ENCODE measurements at places on chromosomes 5 and 9. TPM values are rescaled to one million over a fixed set of nuclear protein-coding genes. Genes with fewer than 3 reads are reported as not detected.

- no peaks in the 10 kb centered on the region for H3K4me1 ChIP-seq
- no peaks in the 10 kb centered on the region for H3K36me3 ChIP-seq
- no peak for DNase-seq
- no peak overlapping the region for H3K27ac ChIP-seq
- H3K4me3 ChIP-seq = no peak overlapping the region
Observed at GRCh38 chr9:74810200-74810599, 77.5 kb downstream of the TRPM6 start.

GRCh38 chr9:113011911-113012381 is at the start of gene ZNF883:
Gene ZNF883 (minus strand): TSS chr9:113012192.
- peaks cover 11% of the 10 kb centered on the region for H3K4me1 ChIP-seq
- no peak for DNase-seq
- peaks cover 13% of the 10 kb centered on the region for H3K36me3 ChIP-seq
- H3K27ac ChIP-seq = peak within 1 kb of the TSS; percentile 51
- H3K27me3 ChIP-seq = no peaks in the 10 kb centered on the region
- peak within 1 kb of the TSS; percentile 86 for H3K4me3 ChIP-seq

GRCh38 chr9:122075135-122076030 is 17.7 kb downstream of the TTLL11 start:
- peaks cover 41% of the 10 kb centered on the region for H3K4me1 ChIP-seq
- DNase-seq = no peak
- peak overlapping the region; percentile 87 for H3K27ac ChIP-seq
- no peak overlapping the region for H3K4me3 ChIP-seq
- peaks cover 11% of the 10 kb centered on the region for H3K36me3 ChIP-seq

DNA sequence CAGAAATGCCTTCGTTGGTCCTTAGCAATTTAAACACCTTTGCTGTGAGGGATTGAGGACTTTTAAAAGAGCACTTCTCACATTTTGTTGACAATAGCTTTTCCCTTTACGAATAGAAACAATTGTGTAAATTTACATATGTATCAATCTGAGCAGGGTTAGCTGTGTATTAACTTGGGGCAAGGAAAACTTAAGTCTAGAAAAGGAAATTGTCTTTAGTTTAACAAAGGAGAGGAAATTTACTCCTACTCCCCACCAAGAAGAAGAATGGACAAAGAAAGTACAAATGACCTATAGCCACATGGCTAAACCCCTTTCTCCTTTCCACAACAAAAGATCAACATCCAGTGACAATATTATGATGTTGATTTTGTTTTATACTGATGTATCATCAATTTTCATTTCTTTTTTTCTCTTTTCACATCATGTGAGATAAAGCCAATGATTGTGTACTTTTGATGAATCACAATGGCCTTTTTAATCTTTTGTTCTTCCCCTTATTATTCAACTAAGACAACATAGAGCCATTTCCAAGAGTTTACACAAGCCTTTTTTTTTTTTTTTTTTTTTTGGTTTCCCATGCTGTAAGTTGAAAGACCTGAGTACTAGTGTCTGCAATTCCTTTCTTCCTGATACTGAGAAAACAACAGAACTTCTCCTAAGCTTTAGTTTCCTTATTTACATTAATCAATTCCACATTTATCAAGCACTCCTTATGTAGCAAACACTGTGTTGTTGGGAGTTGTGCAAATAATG is 19.0 kb downstream of the FOXB2 start:
- no peaks in the 10 kb centered on the region for H3K4me1 ChIP-seq
- H3K36me3 ChIP-seq = no peaks in the 10 kb centered on the region
- no peak overlapping the region for H3K27ac ChIP-seq

- H3K4me1 ChIP-seq = no peaks in the 10 kb centered on the region
Observed at GRCh38 chr5:39146831-39147540, 72.4 kb downstream of the FYB1 start.

The NMUR2 gene
- total RNA-seq = not detected

The SEMA6A gene
- 4.9 TPM for total RNA-seq

The FGF10 gene
- not detected for total RNA-seq

- peak; percentile 85 for DNase-seq
- H3K27me3 ChIP-seq = no peaks in the 10 kb centered on the region
- peak within 1 kb of the TSS; percentile 90 for H3K27ac ChIP-seq
- peak within 1 kb of the TSS; percentile 87 for H3K4me3 ChIP-seq
Observed at GRCh38 chr9:133991964-133992779, at the start of gene VAV2. Gene VAV2 (minus strand): TSS chr9:133992324. CDS start chr9:133992278, 46 bp downstream.

- H3K27me3 ChIP-seq = no peaks in the 10 kb centered on the region
- DNase-seq = no peak
- peaks cover 16% of the 10 kb centered on the region for H3K36me3 ChIP-seq
- peaks cover 35% of the 10 kb centered on the region for H3K4me1 ChIP-seq
Observed at GRCh38 chr5:128498844-128499455, 39.1 kb downstream of the FBN2 start.

DNA sequence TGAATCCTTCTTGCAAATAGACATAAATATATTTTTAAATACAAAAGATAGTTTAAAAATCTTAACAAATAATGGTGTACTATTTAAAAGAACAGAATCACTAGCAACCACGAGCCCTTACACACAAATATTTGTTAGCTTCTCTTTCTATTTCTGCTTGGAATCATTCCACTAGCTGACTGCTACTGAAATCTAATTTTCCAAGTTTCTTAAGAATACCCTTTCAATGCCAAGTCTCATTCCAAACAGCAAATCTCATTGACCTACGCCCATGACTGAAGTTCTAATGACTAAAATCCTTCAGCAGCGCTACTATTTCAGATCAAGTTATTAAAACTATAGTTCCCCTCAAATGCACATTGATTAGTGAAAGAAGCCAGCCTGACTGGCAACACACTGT is 13.2 kb upstream of the PPP1R2B start:
- peaks cover 17% of the 10 kb centered on the region for H3K27me3 ChIP-seq
- no peak for DNase-seq
- H3K4me1 ChIP-seq = no peaks in the 10 kb centered on the region
- H3K27ac ChIP-seq = no peak overlapping the region
- no peaks in the 10 kb centered on the region for H3K36me3 ChIP-seq

DNA sequence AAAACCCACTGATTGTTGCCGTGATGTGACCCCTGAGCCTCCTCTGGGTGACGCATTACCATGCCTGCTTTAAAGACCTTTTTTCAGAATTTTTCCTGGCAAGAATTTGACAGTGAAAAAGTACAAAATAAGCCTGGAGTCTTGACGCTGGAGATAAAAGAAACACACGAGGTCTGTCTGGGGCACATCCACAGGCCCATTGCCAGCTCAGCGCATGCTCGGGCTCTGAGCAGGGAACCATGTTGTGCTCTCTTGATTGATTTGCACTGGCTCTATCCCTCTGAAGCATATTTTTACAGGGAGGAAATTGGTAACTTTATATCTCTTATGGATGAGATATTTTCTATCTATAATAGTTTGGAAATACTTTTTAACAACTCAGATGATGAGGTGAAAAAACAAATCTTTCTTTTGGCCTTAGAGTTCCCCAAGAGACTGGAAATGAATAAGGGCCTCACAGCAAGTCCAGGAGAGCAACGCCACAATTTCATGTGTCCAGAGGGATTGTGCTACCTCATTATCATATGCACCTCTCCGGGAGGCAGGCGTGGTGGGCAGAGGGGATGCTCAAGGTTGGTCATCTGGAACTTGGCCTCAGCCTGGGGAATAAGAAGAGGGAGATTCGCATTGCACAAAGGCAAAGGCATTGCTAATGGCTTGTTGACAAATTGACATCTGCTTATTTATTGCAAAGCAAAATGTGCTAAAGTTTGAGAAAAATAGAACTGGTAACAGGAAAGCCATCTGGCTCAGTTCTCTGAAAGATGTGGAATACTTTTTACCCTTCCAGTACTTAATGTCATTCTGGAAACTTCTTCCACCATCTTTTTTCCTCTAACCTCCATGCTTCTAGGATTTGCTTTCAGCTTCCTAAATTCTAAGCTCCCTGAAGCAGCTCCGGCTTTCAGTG is 183.8 kb downstream of the PJA2 start:
- no peak overlapping the region for H3K27ac ChIP-seq
- no peaks in the 10 kb centered on the region for H3K27me3 ChIP-seq
- H3K4me3 ChIP-seq = no peak overlapping the region
- peaks cover 2% of the 10 kb centered on the region for H3K36me3 ChIP-seq
- no peak for DNase-seq

DNA sequence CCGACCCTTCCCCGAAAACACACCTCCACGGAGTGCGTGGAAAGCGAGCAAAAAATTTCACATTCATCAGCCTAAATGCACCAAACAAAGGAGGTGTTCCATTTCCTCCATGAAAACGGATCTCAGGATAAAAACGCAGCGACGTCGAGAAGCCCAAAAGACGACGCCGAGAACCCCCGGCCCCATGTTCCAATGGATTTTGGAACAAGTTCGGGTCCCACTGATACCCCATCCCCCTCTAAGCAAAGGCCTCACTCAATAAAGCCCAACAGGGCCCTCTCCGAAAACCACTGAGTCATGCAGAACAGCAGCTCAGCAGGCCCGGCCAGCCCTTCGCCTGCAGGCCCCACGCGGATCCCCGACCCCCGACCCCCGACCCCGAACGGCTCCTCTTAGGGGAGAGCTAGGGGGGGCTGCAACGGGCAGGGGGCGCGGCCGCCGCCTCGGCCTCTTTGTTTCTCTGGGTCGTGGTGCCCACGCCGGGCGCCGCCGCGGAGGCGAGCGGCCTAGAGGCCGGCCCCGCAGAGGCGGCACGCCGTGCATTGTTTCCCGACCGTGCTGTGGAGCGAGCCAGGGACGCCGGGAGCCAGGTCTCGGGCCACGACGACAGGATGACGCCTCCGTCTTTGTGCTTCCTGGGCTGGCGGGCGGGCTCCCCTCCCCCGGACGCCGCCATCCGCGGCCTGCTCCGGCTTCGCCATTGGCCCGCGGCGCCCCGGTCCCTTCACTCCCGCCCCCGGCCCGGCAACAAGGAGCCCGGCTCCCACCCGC is 915 bp downstream of the ZFAND5 start:
- H3K27me3 ChIP-seq = no peaks in the 10 kb centered on the region
- peaks cover 46% of the 10 kb centered on the region for H3K4me1 ChIP-seq
- no peak for DNase-seq

The PCDHB8 gene
- total RNA-seq = 3.1 TPM

The PGM5 gene
- not detected for total RNA-seq

DNA sequence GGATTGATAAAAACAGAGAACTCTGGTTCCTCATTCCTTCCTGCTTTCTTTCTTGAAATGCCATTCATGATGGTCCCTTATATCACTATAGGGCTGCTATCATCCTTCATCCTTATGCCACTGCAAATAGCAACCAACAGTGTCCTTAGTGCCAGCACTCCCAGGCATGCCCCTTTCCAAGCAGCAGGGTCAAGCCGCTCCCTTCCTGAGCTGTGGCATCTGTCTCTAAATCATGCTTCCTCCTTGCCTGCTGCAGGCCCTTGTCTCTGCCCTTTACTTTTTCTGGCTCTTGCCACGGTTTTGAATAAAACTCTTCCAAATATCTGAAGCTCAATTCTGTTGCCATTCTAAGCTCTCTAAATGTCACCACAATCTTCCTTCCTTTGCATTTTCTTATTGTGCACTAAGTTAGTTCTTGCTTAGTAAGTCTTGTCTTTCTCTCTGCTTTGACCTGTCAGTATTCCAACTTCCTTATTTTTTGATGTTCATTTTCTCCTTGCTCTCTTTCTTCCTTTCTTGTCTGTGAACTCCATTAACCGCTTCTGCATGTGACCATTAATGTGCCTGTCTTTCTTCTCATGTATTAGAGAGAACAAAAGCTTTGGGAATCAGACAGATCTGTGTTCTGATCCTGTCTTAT is 19.9 kb downstream of the TLR4 start:
- no peaks in the 10 kb centered on the region for H3K27me3 ChIP-seq
- H3K36me3 ChIP-seq = no peaks in the 10 kb centered on the region
- DNase-seq = no peak

The CCNG1 gene
- total RNA-seq = 80.0 TPM

- no peaks in the 10 kb centered on the region for H3K36me3 ChIP-seq
- DNase-seq = no peak
- no peak overlapping the region for H3K27ac ChIP-seq
Observed at GRCh38 chr9:108537756-108538155, 318.0 kb downstream of the ACTL7B start.

The AFAP1L1 gene
- total RNA-seq = 1.5 TPM
